ENCODE measurements at places on chromosomes 13 and 19.

- DNase-seq = no peak
Measured at GRCh38 chr13:48491423-48492095, 41.3 kb downstream of the RCBTB2 start.

- DNase-seq = no peak
Measured at GRCh38 chr13:39403106-39403505, 199.9 kb downstream of the LHFPL6 start.

DNA sequence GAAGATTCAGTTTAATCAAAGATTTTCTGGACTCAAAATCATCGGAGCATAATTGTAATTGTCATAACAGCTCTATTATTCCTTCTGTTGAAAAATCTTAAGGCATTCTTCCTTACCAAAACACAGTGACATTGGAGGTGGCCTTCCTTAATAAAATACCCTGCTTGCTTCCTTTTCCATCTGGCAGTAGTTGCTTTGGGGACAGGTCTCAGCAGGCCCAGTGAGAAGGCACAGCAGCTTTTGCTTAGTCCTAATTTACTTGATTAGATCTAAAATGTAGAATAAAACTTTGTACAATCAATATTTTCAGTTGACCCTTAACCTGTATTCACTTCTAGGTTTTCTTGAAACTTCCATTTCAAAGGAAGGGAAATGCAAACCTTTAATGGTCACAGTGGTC, 471.6 kb downstream of the PCDH20 start:
- DNase-seq = no peak

DNA sequence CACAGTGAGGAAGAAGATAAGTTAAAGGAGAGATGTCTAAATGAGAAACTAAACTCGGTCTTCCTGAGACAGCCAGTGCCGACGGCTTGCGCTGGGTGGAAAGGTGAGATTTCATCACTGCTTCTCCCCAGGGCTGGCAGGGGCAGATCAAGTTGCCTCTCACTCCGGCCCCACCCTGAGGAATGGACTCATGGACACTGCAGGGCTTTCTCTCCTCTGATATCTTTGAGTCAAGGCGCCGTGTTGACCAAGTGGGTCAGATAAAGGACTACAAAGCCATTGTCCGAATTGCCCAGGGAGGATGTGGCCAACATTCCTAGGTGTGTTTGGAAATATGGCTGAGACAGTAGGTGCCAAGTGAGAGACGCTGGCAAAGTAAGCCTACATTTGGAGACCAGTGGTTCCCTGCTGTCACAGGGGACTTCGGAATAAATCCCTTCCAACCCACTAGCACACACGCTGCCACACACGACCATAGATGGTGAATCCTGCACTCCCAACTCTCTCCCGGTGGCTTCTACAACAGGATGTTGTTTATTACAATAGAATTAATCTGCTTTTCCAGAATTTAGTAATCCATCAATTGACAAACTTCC, 156.5 kb upstream of the TSC22D1 start:
- no peak for DNase-seq

DNA sequence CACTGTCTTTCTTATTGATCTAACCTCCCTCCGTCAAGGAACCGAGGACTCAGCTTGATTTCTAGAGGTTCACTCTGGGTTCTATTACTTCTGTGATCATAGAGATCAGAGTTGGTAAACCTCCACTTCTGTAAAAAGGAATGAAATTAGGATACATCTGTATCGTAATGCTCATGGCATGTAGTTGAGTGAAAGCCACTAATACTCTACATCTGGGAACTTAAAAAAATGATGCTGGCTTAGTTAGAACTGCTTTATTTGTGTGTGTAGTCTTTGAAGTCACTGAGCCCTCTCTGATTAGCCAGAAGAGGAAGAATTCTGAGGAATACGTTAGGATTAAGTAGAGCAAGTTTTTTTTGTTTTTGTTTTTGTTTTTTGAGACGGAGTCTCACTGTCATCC, 140.8 kb downstream of the GGACT start:
- no peak for DNase-seq

DNA sequence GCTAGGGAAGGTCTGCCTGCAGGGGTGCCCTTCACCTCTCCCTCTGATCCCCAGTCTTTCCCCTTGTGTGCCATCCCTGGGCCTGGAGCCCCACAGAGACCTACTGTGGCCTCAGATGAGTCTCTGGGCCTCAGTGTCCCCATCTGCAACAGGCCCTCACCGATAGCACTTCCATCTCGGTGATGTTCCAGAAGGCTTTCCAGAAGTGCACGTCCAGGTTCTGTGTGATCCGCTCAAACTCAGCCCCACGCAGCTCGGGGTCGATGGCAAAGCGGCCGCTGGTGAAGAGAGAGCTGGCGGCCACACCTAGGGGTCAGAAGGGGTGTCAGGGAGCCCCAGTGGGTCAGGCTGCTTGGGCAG, 17.7 kb upstream of the CNFN start:
- no peak for DNase-seq

DNA sequence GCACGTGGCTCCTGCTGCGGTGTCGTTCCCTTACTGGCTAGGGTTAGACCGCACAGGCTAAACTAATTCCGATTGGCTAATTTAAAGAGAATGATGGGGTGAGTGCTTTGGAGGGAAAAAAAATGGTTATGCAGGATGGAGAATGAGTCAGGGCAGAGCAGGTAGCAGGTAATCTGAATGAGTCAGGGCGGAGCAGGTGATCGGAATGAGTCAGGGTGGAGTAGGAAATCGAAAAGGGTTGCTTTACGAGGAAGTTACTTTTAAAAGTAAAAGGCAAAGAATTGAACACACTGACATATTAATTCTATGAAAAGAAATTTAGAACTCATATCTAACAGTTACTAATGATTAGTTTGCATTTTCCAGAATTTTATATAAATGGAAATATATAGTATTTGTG, 335.5 kb downstream of the FOXO1 start:
- no peak for DNase-seq

DNA sequence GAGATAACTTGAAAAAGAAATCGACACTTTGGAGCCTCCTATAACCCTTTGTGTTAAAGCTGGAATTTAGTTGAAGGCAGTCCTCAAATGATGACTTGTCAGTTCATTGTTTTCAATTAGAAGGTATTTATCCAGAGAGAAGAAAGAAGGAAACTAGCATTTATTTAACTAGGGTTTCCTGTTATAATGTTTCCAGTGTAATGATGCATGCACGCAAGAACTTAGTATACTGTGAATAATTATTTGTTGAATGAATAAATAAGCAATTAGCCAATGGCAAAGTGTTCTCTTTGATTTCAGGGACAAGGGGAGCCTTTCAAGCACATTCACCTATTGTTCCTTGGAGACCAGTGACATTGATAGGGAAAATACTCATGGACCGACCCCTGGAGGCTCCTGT, 307.4 kb downstream of the KLF5 start:
- DNase-seq = no peak

- no peak for DNase-seq
Measured at GRCh38 chr13:35789335-35790165, 313.1 kb upstream of the MAB21L1 start.

- no peak for DNase-seq
Measured at GRCh38 chr13:75725736-75726135, 89.6 kb downstream of the LMO7 start.

GRCh38 chr19:5062799-5063198, 93.9 kb downstream of the KDM4B start:
- no peak for DNase-seq

DNA sequence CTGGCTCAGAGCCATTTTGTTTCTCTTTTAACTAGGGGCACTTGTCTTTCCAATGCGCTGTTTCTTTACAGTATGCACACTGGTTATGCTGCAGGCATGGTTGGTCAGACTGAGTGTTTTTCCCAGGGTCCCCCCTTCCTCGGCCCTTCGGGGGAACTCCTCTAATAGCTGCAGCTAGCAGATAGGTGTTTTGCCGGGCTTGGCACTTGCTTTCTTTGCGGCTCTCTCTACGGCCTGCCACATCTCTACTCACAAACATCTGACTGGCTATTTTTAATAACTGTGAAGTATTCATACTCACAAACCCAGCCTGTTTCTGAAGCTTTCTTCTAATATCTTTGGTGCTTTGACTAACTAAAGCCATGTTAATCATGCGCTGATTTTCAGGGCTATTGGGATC, 89.4 kb downstream of the SLC25A15 start:
- no peak for DNase-seq

DNA sequence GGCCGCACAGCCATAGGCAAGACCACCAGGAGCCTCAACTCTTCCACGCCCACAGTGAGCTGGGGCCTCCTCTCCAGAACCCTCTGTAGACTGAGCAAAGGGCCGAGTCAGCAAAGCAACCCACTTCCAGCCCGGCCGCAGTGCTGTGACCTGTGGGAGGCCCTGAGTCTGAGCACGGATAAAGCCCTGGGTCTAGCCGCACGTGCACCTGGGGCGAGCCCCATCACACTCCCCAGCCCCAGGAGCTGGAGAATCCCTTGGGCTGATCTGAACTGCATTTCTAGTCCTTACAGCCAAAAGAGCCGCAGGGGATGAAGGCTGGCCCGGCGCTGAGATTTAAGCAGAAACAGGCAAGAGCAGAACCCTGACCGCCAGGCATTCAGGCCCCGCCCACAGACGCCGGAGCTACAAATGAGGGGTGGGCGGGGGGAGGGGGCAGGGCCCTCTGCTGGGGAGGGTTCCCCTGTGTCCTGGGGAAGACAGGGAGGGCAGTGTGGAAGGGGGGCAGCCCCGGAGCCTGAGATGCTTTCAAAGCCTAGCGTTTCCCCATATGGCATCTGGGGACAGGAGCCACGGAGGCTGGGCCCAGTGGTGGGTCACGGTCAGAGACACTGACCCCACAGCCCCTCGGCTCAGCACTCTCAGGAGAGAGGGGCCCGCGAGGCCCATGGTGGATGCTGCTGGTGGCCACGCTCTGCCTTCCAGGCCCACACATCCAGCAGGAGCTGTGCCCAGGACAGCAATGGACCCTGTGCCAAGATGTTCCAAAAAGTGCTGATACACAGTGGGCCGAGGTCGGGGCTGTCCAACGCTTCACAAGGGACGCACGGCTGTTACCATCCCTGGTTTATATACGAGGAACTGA, 4.9 kb downstream of the TMEM259 start:
- DNase-seq = no peak

- no peak for DNase-seq
Measured at GRCh38 chr19:18464646-18465045, 26.7 kb upstream of the ISYNA1 start.

DNA sequence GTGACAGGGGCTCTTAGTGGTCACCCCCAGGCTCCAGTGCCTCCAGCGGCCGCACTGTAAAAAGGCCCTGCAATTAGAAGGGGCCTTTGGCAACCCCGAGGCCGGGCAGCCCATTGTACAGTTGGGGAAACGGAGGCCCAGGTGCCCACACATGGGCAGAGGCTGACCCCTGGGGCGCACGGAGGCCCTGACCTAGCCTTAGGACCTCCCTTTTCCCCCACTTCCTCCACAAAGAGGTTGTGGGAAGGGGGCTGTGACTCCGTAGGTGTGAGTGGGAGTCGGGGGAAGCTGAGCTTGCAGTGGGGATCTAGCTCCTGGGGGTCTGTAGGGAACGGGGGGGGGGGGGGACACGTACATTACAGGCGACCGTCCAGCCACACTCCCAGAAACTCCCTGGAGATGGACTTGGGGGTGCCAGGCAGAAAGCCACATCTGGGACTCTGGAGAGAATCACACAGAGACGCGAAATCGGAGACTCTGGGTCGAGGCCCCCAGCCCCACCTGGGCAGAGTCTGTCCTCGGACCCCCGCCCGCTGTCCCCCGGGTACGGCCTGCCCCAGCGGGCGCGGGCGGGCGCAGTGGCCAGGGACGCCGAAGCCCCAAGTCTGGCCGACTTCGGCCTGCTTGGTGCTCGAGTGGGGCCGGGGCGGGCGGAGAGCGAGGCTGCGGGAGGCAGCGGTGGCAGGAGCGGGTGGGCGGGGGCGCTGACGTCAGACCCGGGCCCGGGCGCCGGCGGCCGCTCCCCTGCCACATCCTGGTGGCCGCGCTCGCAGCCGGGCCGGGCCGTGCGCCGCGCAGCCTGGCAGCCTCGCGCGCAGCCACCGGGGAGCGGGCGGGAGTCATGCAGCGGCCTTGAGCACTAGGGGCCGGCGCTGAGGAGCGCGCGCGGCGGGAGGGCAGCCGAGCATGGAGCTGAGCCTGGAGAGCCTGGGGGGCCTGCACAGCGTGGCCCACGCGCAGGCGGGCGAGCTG, at the start of gene ONECUT3:
TSS of gene ONECUT3 (plus strand) at position 750 of the 972 bp plus-strand sequence. CDS start at position 907, 157 bp downstream.
- DNase-seq = no peak

DNA sequence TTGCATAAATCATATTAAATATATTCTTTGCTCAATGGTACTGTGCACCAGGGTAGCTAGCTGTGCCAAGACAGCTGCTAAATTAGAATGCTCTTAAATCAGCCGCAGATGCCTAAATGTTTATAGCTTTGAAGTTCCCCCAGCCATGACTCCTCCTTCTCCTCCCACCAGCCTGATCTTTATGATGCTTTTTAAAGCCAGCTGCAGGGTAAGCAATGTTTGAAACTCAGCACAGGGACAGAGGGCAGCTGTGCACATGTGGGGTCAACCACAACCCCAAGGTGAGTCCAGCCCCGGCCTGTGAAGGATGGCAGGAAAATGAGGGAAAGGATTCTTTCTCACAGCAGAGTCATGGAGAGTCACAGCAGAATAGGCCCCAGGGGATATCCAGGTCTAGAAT, 635.7 kb downstream of the UQCRFS1 start:
- no peak for DNase-seq

- no peak for DNase-seq
Measured at GRCh38 chr19:33841685-33842084, 45.0 kb downstream of the KCTD15 start.

DNA sequence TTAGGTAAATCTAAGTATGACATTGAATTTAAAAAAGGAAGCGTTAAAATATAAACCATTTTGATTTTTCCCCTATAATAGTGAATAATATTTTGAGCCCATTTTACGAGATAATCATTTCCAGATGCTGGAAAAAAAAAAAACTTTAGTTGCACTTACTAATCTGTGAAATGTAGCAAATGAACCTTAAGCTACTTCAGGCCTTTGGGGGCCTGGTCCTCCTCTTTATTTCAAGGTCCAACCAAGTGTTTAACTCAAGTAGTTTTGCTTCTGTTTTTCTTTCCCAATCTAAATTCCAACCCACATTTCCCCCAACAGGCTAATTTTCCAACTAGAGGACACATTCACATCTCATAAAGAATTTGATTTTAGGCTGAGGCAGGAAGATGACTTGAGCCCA, 101.2 kb downstream of the TNFRSF19 start:
- DNase-seq = no peak

GRCh38 chr13:26952551-26953143, 192.1 kb upstream of the GPR12 start:
- no peak for DNase-seq

DNA sequence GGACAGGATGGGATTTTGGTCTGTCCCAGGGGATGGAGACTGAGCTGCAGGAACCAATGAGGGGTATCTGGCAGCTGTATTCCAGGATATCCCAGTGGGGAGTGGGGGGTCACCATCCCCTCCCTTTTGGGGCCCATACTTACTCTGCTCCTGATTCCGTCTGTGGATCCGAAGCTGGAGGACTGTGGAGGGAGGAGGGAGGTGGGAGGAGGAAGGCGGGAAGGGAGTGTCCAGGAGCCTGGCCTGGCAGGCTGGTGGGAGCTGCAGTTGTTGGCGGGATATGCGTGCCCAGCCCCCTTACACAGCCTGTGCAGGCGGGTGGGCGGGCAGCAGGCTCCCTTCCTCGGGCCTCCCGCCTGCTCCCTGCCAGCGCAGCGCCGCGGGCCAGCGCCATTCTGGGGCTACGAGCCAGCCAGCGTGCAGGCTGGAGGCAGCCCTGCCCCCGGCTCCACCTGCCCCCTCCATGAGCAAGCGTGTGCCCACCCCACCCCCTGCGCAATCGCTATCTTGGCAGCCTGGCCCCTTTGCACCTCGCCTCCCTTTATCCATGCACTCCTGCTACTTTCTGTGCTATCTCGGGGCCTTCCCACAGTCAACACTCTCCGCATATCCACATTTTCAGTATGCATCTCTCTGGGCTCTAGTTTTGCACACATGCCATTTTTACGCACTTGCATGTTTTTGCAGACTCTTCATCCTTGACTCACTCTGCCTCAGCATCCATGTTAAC, 2.8 kb downstream of the MAMSTR start:
- DNase-seq = no peak
